NCI-H774 (cell line): ENCODE measurements at places on chromosomes 16 and 17.

DNA sequence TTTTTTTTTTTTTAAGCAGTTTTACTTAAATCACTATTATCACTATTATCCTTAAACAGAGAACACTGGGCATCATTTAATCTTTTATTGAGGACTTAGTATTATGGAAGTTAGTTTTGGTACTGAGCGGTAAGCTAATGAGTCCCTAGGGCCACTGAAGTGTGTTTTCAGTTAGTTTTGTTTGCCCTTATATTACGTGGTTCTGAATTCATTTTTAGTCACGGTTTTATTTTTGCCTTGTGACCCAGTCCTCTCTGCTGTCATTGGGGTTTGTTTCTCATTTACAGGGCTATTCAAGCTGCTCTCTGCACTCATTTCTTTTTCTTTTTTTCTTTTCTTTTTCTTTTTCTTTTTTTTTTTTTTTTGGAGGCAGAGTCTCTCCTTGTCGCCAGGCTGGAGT lies 17.3 kb downstream of the RABEP1 start:
- no peak for DNase-seq

- DNase-seq: no peak
Measured at GRCh38 chr17:72079700-72080099, 41.1 kb upstream of the SOX9 start.

DNA sequence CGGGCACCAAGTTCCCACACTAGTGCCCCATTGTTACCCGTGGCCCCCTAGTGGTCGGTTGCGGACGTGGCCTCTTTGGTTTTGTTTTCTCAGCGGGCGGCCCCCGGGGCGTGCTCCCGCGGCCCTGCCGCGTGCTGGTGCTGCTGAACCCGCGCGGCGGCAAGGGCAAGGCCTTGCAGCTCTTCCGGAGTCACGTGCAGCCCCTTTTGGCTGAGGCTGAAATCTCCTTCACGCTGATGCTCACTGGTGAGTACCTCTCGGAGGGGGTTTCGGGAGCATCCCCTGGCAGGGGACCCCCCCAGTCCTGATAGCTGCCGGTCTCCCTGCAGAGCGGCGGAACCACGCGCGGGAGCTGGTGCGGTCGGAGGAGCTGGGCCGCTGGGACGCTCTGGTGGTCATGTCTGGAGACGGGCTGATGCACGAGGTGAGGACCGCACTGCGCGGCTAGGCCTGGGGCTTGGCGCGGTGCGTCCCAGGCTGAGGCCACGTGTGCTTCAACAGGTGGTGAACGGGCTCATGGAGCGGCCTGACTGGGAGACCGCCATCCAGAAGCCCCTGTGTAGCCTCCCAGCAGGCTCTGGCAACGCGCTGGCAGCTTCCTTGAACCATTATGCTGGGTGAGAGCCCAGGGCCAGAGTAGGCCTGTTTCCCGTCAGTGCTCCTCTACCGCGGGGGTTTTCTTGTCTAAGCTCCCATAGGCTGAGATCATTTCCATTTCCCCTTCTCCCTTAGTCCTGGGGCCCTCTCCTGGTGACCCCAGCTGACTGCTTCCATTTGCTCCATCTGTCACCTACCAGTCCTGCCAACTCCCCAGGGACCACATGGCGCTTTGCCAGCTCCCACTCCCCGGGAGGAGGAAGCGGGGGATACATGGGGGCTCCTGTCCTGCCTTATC lies 1.7 kb downstream of the SPHK1 start:
- peak; percentile 53 for DNase-seq

- peak; percentile 22 for DNase-seq
Measured at GRCh38 chr17:36602030-36602748, 806 bp downstream of the MRM1 start.

GRCh38 chr16:56625943-56626654 lies 518 bp downstream of the MT1E start:
- DNase-seq: no peak

- peak; percentile 17 for DNase-seq
Measured at GRCh38 chr17:75404731-75405364, 630 bp downstream of the GRB2 start.

DNA sequence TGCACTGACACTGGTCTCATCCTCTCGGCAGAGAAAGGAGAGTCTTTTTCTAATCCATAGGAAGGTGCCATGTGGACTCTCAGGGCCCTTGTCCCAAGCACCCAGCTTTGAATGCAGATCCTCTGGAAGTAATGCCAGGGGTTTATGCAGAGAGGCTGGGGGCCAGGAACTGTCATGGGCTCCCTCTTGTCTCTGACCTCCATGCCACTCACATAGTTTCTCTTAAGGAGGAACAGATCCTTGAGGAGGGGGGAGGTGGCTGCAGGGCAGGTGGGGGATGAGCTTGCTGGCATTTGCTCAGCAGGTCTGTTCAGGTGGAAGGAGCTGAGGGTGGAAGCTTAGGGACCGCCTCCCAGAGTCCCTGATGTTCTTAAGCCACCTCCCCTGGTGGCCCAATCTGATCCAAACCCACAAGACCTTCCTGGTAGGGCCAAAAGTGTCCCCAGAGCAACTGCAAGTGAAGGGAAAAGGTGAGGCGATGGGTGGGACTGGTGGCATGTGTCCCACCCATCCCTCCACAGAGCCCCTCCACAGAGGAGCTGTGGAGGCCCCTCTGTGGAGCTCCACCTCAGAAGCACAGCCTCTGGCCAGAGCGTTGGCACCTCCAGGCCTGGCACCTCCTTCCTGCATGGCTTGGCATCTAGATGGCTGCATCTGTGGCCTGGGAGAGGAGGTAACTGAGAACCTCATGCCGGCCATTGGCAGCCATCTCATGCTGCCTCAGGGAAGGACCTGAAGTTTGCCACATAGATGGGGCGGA lies 9.2 kb downstream of the NECAB2 start:
- no peak for DNase-seq

DNA sequence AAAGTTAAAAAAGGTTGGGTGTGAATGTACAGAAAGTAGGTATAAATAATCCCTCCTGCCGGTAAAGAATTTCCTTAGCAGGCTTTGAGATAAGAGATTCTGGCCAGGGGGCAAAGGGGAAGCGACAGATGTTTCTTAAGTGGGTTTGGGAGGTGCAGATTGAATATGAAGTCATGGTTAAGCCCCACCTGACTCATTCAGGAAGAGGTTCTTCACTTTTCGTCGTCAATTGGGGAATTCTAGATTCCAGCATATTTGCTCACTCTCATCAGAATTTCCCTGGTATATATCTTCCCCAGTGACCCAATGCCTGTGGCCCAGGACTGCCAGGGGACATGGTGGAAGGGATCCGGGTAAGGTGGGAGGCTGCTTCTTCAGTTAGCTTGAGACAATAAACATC lies 127.8 kb downstream of the CPPED1 start:
- no peak for DNase-seq

- no peak for DNase-seq
Measured at GRCh38 chr17:31538080-31538762, 146.7 kb downstream of the RAB11FIP4 start.

- no peak for DNase-seq
Measured at GRCh38 chr16:28301154-28301553, 8.8 kb downstream of the SBK1 start.

DNA sequence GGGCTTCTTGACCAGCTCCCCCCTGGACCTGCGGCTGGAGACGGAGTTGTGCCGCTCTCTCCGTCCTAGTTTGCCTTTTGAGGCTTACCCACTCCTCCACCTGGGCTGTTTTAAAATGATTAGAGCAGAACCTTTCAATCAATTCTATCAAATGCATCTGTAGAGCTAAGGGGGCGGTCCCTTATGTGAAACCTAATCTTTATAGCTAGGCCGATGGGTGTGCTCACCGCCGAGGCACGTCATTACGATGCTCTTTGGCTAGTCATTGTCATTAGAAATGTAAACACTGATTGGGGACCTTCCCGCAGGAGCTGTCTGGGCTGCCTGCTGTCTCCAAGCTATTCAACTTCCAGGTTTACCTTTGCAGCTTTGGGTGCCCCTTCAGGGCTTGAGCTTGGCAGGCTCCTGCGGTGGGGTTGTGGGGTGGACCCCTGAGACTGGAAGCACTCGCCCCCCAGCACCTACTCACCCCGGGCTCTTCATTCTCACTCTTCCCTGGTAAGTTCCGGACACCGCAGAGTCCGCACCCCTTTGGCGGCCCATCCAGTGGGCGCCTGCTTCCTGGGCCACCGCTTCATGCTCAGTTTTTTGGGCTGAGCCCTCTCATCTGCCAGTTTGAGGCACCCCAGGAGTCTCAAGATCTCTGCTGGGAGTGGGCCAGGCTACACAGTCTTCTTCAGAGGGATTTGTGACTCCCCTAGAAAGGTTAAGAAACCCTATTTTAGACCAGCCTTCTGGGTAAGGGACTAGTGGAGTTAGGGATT lies 20.9 kb upstream of the IL17C start:
- no peak for DNase-seq

DNA sequence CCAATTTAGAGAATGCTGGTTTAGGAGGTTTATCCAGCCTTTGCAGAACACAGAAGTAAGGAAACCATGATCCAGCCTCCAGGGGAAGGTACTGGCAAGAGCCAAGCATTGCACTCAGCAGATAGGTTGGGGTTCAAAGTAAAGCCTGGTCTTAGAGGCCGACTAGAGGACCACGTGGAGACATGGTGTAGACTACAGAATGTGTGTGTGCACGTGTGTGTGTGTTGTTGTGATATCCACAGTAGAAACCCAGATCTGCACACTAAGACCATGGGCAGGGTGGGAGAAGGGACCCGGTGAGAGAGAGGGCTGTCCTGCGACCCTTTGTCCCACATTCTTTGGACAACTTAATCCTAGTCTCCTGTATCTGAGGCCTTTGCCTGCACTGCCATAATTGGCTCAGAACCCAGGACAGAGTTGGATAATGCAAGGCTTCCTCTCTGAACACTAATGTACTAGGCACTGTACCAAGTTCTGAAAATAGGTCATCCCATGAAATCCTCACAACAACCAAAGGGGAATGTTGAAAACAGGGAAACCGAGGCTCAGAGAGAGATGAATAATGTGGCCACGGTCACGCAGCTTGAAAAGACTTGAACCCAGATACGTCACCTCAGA lies 325.1 kb upstream of the HSBP1 start:
- DNase-seq: no peak

DNA sequence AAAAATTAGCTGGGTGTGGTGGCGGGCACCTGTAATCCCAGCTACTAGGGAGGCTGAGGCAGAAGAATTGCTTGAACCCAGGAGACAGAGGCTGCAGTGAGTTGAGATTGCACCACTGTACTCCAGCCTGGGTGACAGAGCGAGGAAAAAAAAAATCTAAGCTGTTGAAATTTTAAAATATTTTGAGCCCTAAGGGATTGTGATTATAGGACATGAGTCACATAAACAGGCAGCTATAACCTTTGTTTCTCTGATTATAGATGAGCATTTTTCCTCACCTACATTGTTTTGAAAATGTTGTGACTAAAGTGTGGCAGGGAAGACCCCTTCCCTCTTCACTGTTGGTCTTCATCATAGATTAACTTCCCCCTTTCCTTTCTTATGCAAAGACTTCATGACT lies 135.5 kb downstream of the MGAT5B start:
- no peak for DNase-seq

GRCh38 chr17:17831208-17832031 lies 5.4 kb downstream of the SREBF1 start:
- DNase-seq: no peak

- DNase-seq: no peak
Measured at GRCh38 chr16:938752-939151, 32.0 kb downstream of the LMF1 start.

- DNase-seq: no peak
Measured at GRCh38 chr17:75652934-75653549, 13.9 kb downstream of the RECQL5 start.

- no peak for DNase-seq
Measured at GRCh38 chr16:49884033-49885015, 28.4 kb upstream of the ZNF423 start.

DNA sequence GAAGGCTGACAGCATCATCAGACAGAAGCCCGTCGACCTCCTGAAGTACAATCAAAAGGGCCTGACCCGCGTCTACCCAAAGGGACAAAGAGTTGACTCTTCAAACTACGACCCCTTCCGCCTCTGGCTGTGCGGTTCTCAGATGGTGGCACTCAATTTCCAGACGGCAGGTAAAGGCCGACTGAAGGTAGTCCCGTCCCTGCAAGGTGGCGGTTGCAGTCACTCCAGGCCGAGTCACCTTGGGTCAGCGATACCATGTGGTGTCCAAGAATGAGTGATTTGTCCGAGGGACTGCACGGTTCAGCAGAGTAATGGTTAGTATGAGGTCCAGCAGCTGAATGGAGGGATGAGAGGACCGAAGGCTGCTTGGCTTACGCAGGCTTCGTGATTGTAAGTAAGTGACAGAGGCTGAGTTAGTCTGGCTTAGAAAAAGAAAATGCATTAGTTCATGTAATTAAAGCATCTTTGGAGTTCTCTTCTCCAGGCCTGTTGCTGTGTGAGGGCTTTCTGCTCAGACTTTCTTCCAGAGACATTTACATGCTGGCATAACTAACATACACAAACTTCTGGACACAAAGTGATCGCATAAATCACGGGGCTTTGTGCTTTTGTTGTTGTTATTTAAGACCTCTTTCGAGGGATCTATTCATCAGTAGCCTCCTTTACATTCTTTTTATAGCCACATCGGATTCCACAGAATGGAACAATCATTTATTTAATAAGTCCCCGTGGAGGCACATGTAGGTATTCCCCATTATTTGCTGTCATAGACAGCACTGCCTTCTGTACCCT lies 74.9 kb downstream of the SDR42E1 start:
- DNase-seq: no peak

DNA sequence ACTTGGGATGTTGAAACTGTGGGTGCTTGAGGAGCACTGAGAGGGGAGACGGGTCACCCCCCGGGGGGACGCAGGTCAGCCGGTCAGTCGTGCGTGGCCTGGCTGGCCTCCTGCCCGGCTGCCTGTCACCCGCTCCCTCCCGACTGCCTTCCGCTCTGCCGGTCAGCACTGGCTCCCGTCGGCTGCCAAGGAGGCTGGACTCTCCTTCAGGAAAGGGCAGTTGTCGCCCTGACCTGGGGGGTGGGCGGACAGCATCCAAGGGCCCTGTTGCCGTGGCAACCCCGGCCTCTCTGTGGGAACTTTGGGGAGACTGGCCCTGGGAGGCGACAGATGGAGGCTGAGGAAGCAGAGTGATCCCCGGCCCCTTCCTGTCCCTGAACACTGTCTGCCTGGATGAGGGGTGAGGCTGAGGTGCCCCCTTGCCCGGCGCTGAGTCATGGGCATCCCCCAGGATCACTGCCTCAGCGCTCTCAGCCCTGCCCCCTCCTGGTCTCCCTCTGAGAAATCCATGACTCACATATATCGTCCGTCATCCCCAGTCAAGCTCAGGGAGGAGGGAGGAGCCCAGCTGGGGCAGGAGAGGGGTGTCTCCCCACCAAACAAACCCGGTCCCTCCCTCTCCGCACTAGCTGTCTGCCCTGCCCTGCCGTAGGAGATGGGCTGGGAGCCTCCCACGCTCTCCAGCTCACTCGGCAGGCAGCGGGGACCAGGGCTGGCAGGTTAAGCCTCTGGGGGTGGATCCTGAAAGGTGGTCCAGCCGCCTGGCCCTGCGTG lies at the start of gene ADGRG1:
Gene ADGRG1 (plus strand): TSS at position 623 of the 774 bp plus-strand sequence. CDS start 21,658 bp downstream, outside the sequence.
- no peak for DNase-seq

- no peak for DNase-seq
Measured at GRCh38 chr16:57167953-57168352, 17.9 kb downstream of the PSME3IP1 start.

GRCh38 chr17:76492123-76492988 lies 8.9 kb downstream of the RHBDF2 start:
- DNase-seq: no peak
